ENCODE measurements at places on chromosomes 3 and 15. TPM values are rescaled to one million over a fixed set of nuclear protein-coding genes. Genes with fewer than 3 reads are reported as not detected.

Gene TF
- total RNA-seq: 3.9 TPM

Gene MOBP
- total RNA-seq: not detected

Gene DLL4
- 1.4 TPM for total RNA-seq

Gene P2RY12
- not detected for total RNA-seq

Gene UBE2Q2
- 44.9 TPM for total RNA-seq

Gene ARMC8
- 40.2 TPM for total RNA-seq

Gene C3orf85
- total RNA-seq: not detected

Gene POMGNT2
- 5.9 TPM for total RNA-seq

Gene VGLL3
- total RNA-seq: 8.1 TPM
